HT1080 (cell line): ENCODE measurements at places on chromosomes 6 and 20.

DNA sequence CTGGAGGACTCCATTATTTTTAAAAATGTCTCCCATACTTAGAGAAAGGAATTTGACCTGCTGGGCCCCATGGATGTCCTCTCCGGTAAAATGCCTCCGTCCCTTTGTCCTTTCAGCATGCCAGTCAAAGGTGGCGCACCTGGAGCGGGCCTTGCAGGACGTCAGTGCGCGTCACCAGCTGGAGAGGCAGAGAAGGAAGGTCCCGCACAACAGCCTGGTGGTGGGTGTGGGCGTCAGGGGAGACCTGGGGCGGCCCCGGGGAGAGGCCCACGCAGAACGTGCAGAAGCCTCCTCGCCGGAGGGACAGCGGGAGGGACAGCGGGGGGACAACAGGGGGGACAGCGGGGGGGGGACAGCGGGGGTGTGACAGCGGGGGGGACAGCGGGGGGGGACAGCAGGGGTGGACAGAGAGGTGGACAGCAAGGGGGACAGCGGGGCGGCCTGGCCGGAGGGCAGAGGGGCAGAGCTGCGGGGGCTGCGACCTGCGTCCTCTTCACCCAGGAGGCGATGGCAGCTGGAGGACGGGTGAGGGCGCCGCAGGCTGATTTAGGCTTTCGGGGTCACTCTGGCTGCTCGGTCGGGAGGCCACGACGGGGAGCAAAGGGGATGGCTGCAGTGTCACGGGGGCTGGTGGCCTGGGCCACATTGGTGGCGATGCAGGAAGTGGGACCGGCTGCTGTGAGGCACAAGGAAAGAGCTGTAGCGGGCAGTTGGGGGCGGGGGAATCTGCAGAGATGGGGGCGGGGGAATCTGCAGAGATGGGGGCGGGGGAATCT is 859 bp upstream of the KIF25 start:
- no peak for DNase-seq

DNA sequence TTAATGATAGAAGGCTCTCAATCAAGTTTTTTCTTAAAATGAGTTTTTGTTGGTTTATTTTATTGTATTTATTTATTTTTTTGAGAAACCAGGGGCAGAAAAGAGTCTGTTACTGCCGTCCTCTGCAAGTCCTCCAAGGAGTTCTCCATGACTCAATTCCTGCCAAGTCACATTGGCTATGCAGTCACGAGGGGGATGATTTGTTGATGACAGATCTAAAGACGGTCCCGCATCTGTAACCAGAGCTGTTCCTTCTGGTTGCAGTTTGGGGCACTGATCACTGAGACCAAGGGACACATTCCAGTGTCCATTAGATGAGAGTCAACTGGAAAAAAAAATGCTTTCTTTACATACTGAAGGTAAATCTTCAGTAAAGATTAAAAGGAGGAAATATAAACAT is 13.9 kb upstream of the TSHZ2 start:
- peak; percentile 11 for DNase-seq

DNA sequence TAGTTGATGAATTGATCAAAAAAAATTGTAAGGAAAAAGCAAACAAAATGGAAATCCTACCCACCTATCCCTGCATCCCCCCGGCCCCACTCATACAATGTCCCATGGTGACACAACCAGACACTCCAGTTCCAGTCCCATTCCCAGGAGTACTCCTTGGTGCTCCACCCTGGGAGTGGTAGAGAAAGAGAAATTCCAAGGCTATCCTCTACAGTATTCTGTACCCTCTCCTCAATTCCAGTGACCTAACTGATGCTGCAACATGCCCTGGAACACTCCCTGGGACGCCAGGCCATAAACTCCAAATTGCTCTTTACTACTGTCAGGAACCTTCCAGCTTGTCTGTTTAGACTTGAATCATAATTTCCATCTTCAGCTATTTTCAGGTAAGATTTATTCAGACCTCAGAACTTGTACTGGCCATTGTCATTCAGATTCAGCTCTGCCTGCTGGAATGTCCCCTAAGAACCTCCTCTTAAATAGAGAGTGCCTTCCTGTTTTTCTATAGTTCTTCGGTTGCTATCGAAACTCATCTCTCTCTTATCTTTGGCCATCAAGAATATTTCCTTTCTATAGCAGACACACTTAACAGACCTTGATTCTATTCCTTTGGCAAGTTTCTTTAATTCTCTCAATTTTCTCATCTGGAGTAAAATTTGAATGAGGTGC is 8.7 kb downstream of the GPX6 start:
- DNase-seq = no peak

DNA sequence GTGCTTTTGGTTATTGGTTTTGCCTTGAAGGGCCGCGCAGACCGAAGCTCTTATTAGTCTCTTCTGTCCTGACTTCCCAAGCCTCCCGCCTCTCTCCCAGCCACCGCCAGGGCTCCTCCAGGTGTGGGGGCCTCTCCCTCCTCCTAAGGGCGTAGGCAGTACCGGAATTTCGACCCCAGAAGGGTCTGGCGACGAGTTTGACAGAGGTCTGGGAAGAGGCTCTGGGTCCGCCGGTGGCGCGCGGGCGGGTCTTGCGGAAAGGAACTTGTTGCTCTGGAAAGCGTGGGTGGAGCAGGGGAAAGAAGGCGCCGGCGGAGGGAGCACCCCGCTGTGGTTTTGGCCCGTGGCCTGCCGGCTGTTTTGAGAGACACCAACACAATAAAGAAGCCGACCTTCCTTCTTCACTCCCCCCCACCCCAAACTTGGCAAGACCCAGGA is 1.8 kb downstream of the PCSK2 start:
- DNase-seq = no peak

DNA sequence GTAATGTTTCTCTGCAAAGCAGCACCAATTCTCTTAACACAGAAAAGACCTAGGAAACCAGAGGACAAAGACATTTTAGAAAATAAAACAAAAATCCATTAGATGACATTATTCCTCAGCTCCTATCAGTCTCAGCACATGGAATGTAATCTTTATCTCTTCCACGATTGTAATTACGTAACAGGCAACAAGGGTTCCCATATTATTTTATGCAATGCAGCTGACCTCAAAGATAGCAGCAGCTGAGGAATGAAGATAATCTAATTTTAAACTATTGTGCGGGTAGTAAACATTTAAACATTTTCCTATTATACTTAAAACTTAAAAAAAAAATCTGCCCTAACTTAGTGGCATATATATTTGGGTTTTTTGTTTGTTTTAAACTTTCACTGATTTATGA is 33.0 kb upstream of the PTCHD4 start:
- no peak for DNase-seq

GRCh38 chr20:63854766-63855362 is 6.4 kb upstream of the ABHD16B start:
- no peak for DNase-seq

DNA sequence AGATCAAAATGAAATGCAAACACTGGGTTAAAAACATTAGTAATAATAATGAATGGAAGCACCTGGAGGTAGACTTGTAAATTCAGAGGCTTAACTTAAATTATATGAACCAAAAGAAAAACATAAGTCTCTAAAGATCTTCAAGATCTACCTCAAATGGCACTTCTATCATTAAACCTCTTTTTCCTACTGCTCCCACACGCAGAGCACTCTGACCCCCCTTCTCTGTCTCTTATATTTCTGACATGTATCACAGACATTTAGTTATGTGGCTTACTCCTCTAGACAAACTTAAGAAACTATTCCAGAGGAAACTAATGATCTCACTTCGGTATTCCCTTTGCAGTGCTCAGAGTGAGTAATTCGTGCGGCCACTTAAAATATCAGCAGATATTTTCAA is 1.1 kb downstream of the TBC1D32 start:
- DNase-seq = no peak
